Hindlimb muscle (tissue), 1 donor: ENCODE measurements at places on chromosomes 7 and 10.

DNA sequence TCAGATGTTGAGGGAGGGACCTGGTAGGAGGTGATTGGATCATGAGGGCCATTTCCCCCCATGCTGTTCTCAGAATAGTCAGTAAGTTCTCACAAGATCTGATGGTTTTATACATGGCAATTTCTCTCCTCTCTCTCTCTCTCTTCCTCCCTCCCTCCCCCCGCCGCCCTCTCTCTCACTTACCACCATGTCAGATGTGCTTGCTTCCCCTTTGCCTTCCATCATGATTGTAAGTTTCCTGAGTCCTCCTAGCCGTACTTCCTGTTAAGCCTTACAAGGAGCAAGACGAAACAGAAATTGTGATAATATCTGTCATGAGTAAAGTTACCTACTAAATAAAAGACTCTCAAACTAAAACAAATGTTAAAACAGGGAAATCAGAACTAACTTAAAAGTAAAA lies 19.9 kb upstream of the GPR141 start:
- no peak for DNase-seq

DNA sequence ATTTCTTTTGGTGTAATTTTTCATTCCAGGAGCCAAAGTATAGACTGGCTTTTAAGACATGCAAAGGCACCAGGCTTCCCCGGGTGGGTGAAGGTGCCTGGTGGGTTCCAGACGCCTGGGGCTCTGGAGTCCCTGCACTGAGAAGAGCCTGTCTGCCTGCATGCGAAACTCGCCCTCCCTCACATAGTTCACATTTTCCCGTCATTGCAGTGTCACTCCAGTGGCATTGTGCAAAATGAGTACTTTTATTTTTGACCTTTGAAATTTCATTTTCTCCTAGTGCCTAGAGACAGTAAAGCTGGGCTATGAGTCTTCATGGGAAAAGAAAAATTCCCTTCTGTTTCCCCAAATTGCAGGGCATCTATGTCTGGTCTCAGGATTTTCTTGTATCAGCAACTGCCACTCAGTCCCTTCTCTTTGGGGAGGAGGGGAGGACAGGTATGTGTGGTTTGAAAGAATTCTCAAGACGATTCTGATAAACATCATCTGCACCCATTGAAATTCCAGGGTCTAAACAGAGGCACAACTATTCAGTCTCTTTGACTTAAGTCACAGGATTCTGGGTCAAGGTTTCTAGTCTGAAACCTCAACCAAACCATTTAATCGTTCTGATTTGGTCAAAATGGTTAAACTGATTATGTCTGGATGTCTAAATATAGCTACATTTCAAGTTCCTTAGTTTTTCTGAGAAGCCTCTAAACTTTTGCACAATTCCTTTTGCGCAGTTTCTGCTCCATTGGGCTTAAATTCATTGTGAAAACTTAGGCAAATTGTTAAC lies 107.8 kb downstream of the CYP26A1 start:
- no peak for DNase-seq

- DNase-seq = no peak
Measured at GRCh38 chr10:35339942-35340341, 3.6 kb downstream of the CCNY start.

DNA sequence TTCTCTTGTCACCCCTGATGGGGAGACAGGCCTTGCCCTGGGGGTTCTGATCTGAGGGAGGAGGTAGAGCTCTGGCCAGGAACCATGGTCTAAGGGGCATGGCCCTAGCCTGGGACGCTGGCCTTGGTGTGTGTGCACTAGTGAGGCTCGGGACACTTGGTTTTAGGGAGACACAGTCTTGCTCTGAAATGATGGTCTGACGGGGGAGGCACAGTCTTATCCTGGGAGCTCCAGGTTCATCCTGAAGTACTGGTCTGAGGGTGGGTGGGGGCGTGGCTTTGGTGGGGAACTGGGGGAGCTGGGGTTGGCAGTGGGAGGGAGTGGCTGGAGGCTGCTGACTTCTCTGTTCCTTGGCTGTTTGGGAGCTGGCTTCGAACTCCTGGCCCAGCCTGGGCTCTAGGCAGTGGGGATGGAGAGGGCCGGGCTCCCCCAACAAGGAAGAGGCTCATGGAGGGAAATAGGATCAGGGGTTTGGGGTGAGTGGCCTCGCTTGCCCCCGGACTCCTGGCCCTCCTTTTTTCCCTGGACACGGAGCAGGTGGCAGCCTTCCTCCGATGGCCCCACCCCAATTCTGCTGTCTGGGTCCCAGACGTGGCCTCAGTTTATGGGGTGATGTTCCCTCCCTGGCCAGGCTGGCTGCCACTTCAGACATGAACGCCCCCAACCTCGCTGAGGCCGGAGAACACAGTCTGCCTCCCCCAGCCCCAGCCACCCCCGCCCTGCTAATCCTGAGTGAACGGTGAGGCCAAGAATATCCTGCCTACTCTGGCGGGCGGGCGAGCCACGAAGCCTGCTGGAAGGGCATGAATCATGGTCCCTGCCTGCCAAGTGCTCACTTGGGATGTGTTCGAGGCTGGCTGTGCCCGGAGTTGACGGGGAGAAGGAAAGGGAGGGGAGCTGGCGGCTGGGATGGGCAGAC lies 43.5 kb downstream of the TMEM270 start:
- DNase-seq = no peak

DNA sequence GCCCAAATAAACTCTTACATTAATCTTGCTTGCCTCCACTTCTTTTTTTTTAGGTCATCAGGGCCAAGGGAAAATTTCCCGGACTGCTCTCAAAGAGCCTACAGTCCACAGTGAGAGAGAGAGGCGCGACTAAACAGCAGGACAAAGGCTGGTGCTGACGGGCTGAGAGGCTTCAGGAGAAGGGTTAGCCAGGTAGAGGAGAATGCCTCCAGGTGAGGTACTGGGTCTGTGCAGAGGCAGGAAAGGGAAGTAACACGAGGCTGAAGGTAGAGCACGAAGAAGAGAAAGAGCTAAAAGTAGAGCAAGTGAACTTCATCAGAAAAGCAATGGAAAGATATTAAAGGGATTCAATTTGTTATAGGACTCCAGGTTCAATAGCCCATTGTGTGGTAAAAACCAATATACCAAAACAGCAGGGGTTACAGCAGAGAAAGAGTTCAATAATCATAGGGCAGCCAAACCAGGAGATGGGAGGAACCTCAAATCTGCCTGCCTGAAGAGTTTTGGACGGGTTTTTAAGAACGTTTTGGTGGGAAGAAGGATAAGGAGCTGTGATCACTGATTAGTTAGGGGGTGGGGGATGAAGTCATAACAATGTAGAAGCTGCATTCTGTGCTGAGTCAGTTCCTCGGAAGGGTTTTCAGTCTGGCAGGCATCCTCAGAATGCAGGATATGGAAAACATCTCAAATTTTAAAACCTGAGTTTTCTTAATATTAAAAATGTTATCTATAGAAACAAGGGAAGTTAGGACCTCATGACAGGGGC lies 171.5 kb downstream of the AKR1D1 start:
- no peak for DNase-seq

- DNase-seq = no peak
Measured at GRCh38 chr7:40772096-40772495, 637.3 kb downstream of the SUGCT start.

DNA sequence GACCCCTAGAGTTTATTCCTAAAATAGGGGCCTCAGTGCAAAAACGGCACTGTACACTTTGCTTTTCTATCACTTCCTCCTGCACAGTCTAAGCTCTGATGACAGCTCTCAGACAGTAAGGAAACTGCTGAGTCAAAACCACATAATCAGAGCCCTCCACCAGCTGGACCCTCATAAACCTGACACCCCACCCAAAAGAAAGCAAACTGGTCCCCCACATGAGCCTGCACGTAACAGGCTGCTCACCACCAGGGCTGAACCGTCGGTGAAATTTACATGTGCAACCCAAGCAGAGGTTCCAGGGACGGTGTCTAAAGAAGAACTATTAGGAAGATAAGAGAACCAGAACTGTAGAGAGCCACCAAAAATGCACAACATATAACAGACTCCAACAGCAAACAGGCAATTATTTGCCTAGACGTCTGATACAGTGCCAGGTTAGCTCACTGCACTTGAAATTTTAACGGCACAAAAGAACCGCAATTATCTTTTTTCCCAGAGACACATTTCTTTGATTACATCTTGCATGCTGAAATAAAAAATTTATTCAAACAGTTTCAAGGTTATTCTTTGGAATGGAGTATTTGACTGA lies 19.6 kb downstream of the SGMS1 start:
- DNase-seq = no peak

GRCh38 chr10:3125527-3126170 lies 46.9 kb downstream of the PITRM1 start:
- no peak for DNase-seq

DNA sequence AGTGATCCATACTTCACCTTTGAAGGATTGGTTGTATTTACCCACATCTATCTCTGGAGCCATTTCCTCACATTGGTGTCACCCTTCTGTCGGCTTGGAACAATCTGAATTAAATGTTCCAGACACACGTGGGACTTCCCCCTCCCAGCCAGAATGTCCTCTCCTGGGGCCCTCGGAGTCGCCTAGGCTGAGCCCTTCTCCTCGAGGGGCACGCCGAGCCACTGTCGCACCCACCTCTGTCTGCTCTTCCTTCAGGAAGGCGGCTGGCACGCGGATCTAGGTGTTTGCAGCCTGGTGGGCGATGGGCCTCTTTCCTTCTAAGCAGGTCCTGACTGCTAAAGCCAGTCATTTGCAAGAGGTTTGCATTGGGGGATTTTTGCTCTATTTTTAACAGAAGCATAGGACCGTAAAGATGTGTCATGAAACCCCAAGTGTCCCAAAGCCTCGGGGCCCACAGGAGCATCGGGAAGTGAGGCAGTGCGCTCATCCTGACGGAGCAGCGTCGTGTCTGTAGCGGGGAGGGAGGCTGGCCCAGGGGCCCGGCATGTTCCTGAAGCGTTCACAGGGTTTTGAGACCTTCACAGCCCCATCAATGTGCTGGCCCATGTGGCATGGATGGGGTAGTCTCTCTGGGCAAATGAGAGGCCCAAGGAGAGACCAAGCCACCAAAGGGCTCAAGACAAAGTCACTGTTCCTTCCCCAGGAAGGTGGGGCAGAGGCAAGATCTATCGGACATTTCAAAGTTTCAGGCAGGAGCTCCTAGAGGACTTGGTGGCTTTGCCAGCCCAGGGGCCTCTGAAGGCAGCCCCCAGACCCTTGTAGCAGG lies 86.7 kb downstream of the RGS10 start:
- no peak for DNase-seq

DNA sequence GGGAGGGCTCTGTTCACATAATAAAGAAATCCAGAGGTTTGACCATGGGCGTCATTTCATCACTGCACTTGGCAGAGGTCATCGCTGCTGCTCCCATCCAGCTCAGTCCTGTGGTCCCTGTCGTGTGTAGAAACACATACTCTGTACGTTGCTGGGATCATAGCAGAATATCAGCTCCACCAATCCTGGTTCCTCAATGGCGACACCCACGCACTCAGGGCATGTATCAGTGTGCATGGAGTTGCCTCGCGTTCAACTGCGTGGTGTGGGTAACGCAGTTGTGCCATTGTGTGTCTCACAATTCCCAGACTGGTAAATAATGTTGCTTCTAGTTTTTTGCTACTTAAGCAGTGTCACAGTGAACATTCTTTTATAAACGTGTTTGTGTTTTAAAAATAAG lies 111.1 kb downstream of the LHPP start:
- DNase-seq = no peak

- no peak for DNase-seq
Measured at GRCh38 chr7:4809666-4810065, 34.2 kb downstream of the AP5Z1 start.

DNA sequence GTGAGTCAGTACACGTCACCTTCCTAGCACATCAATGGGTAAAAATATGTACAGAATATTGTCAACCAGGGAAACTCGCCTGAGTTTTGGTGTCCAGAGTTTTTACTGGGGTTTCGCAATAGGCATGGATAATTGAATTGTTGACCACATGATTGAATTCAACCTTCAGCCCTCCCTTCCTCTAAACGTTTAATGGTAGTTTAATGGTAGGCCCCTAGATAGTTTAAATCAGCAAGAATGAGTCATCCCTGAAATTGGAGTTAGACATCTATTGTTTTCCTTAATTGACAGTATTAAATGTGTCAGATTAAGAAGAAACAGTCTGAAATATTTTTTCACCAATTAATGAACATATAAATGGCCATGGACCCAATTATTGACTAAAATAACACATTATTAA lies 57.8 kb upstream of the CACNA2D1 start:
- DNase-seq = no peak

DNA sequence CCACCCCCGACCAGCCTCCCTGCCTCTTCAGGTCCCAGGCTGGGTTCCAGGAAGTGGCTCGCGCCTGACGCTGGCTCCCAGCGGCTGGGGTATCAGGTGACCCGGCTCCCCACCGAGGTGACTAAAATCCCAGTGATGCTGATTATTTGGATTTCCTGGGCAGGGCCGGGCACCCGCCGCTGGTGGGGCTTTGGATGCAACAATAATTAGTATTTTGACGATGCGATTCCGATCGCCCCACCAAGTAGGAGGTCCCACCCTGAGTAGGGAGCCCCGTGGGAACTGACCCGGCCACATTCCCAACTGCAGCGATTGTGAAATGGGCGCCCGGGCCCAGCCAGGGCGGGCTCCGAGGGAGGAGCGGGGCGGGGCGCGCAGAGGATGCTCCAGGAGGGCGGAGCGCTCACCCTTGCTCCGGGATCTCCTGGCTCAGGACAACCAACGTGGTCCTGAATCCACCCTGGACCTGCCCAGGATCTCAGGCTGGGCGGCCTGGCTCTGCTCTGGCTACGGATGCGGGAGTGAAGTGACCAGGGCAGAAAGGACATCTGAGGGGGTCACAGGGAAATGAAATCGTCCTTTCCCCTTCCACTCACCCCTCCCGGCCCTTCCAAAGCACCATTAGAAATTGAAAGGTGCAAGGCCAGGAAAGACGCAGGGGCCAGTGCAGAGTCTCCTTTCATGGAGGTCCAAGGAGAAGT lies 32.6 kb downstream of the DUSP5 start:
- no peak for DNase-seq

DNA sequence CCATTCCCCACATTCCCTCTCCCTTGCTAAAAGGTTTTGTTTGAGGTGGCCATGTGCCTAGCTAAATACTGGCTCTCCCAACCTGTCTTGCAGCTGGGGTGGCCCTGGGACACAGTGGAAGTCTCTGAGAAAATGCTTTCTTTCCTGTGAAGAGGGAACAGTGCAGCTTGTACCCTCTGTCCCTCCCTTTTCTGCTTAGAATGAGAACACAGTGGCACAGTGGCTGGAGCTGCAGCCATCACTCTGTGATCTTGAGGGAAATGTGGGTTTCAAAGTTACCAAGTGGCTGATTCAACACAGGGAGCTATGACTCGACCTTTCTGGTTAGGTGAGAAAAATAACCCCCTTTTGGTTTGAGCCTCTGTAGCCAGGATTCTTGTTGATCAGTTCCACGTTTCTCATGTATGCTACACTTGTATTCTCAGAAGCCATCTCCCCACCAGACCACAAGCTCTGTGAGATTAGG lies 62.7 kb upstream of the CARD11 start:
- no peak for DNase-seq

- DNase-seq = no peak
Measured at GRCh38 chr10:19158870-19159269, 110.3 kb downstream of the MALRD1 start.

GRCh38 chr7:23969443-23969842 lies 259.4 kb downstream of the STK31 start:
- no peak for DNase-seq

DNA sequence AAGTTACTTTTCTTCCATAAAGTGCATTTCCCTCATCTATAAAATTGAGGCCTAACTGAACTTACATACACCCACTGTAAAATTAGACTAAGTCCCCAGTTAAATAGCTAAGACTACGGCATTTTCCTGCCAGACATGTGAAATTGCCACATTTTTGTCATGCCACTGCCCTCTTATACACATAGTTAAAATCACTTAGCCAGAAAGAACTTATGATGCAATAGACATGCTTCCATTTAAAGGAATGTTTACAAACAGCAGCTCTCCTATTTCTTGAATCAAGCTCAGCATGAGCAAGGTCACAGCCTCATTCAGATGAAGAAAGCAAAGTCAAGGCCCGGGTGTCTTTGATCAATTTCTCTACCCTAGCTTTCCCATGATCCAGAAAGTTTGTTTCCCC lies 175.7 kb downstream of the LRRN3 start:
- no peak for DNase-seq
